ENCODE measurements at places on chromosomes 6 and 20. TPM values are rescaled to one million over a fixed set of nuclear protein-coding genes. Genes with fewer than 3 reads are reported as not detected.

- H3K4me3 ChIP-seq = no peak overlapping the region
- no peaks in the 10 kb centered on the region for H3K27me3 ChIP-seq
- no peak for DNase-seq
- no peak overlapping the region for H3K27ac ChIP-seq
- H3K36me3 ChIP-seq = peaks cover 3% of the 10 kb centered on the region
Measured at GRCh38 chr20:37207171-37207570, 27.8 kb upstream of the MROH8 start.

GRCh38 chr20:25277941-25278521 lies 30.1 kb downstream of the PYGB start:
- H3K4me3 ChIP-seq = no peak overlapping the region
- no peak overlapping the region for H3K27ac ChIP-seq
- no peaks in the 10 kb centered on the region for H3K27me3 ChIP-seq
- H3K36me3 ChIP-seq = peaks cover 1% of the 10 kb centered on the region
- H3K4me1 ChIP-seq = no peaks in the 10 kb centered on the region
- no peak for DNase-seq

- H3K27me3 ChIP-seq = peaks cover 35% of the 10 kb centered on the region
- no peaks in the 10 kb centered on the region for H3K4me1 ChIP-seq
- DNase-seq = no peak
- H3K27ac ChIP-seq = no peak overlapping the region
Measured at GRCh38 chr20:47125508-47125757, 230.8 kb downstream of the EYA2 start.

GRCh38 chr20:20491110-20491783 lies 123.3 kb downstream of the INSM1 start:
- peak overlapping the region; percentile 99 for H3K27ac ChIP-seq
- no peak for DNase-seq
- peak overlapping the region; percentile 97 for H3K4me3 ChIP-seq
- no peaks in the 10 kb centered on the region for H3K27me3 ChIP-seq
- H3K36me3 ChIP-seq = peaks cover 8% of the 10 kb centered on the region

Gene SMOC2
- total RNA-seq = not detected

Gene CCR6
- 7.8 TPM for total RNA-seq

Gene FUCA2
- total RNA-seq = 10.4 TPM

Data from activated T-cell treated with anti-CD3 and anti-CD28 coated beads, Interleukin-2, amount 50 U/mL, for 72 hours (primary cell).